ENCODE measurements at places on chromosomes 5 and 9.

- no peak for DNase-seq
These were observed 83.5 kb upstream of the RIOK2 start for GRCh38 chr5:97266576-97266975.

DNA sequence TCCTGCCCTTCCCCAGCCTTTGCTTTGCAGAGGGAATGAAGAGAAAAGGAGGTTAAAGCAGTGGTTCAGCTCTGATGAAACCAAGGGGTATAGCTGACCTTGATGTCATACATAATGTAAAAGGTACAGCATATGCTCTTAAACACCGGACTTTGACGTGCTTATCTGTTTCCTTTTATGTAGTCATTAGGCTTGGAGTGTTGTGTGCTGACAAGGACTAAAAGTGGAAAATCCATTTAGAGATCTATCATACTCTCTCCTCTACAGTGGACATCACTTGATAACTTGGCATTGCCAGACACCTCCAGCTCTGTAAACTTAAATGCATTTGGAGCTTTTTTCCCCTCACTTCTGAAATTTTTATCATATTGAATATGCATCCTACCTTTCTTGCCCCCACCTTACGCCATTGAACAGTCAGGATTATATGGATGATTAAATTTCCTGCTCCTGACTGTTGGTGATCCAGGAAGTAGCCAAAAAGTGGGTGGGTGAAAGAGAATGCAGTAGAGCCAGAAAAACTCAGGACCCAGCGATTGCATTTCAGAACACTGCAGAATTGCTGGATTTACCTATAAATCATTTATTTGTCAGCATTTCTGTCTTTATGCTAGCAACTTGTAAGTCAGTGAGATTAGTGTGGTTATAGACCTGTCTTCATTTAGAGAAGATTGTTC, 4.1 kb downstream of the TNFAIP8 start:
- no peak for DNase-seq

GRCh38 chr5:164244-164643, 27.1 kb upstream of the LRRC14B start:
- DNase-seq: no peak

- DNase-seq: no peak
These were observed 74.1 kb upstream of the BASP1 start for GRCh38 chr5:17143335-17143734.

GRCh38 chr9:81490605-81491331, 198.6 kb downstream of the TLE1 start:
- DNase-seq: no peak

GRCh38 chr5:156411185-156411613, 84.2 kb downstream of the SGCD start:
- no peak for DNase-seq

DNA sequence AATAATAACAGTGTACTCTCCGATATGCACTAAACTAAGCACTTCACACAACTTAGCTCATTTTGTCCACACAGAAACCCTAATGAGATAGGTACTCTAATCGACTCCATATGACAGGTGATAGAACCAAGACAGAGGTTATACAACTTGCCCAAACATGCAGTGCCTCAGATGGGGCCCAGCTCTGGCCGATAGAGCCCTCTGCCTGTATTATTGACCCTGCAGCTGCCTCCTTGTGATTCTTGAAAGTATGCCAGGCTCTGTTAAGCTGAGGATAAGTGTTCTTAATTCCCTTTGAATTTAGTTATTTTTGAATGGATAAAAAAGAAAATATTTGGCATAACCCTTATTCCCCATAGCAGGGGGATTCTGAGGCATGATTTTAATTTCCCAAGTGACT, 78.5 kb downstream of the HMHB1 start:
- DNase-seq: no peak

DNA sequence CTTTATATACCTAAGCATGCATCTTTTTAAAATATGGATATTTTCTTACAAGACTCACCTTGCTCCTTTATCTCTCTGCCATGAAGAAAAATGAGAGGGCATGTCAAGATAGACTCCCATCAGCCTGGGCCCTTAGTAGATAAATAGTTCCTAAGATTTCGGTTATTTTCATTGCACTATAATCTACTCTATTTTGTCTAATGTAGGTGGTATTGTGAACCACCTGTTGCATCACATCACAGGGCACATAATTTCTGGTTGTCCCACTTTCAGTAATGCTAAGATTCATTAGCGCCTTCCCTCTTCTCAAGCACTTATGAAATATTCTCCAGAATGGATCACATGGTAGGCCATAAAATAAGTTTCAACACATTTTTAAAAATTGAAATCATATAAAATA, 202.5 kb upstream of the ADRA1B start:
- no peak for DNase-seq

- no peak for DNase-seq
These were observed 11.3 kb upstream of the MIER3 start for GRCh38 chr5:56963246-56963645.

- DNase-seq: no peak
These were observed 11.2 kb downstream of the IRF1 start for GRCh38 chr5:132479111-132479951.

- no peak for DNase-seq
These were observed 250.7 kb downstream of the ANXA1 start for GRCh38 chr9:73402081-73403028.

DNA sequence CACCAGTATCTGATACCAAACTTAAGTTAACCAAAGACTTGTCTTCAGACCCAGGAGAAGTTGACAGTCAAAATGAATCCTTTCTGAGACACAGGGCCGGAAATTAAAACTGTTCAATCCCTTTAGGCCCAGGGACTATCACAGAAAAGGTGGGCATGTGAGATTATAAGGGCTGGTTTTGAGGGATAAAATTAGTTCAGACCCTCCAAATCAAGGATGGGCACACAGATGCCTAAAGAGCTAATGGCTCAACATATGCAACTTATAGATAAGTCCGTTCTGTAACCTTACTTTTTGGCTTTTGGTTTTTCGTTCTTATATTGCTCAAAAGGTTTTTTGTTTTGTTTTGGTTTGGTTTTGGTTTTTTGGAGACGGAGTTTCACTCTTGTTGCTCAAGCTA, 129.6 kb upstream of the ABCA1 start:
- DNase-seq: no peak

GRCh38 chr5:90802474-90803317, 244.1 kb downstream of the ADGRV1 start:
- DNase-seq: no peak

DNA sequence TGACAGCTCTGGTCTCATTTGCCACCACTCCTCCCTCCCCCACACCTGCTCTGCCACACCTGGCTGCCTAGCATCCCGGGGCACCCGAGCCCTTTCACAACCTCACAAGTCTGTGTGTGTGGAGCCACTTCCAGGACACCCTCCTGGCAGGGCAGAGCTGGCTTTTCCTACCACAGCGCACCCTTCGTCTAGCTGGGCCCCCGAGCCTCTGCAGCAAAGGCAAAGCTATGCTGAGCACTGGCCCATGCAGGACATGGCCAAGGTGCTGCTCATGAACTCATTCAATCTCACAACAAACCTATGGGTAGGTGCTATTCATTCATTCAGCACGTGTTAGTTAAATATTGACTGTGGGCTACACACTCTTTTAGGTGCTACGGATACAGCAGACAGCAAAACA, 43.4 kb downstream of the DUSP1 start:
- DNase-seq: no peak

- peak; percentile 16 for DNase-seq
These were observed at the start of gene F2RL1 for GRCh38 chr5:76818844-76819831. TSS of gene F2RL1 (plus strand) at chr5:76819030. CDS start at chr5:76819183, 153 bp downstream.

DNA sequence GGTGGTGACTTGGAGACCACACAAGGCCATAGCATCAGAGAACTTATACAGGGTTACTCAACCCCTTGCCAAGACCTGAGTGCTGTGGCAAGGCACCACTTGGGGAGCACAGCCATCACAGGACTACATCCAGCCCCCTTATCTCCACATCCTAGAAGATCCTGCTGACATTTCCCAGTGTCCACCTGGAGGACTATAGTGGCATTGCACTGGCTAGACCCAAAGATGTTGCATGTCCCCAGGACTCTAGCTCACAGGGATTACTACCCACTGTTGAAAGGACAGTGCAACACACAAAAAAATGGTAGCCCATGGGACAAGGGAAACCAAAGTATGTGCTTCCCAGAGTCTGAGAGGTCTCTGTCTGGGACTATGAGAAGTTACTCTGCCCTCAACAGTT, 411.1 kb upstream of the NUDT12 start:
- DNase-seq: no peak

- DNase-seq: no peak
These were observed 29.5 kb downstream of the GNAQ start for GRCh38 chr9:78001946-78002731.

- no peak for DNase-seq
These were observed 79.4 kb downstream of the LURAP1L start for GRCh38 chr9:12854221-12854620.

DNA sequence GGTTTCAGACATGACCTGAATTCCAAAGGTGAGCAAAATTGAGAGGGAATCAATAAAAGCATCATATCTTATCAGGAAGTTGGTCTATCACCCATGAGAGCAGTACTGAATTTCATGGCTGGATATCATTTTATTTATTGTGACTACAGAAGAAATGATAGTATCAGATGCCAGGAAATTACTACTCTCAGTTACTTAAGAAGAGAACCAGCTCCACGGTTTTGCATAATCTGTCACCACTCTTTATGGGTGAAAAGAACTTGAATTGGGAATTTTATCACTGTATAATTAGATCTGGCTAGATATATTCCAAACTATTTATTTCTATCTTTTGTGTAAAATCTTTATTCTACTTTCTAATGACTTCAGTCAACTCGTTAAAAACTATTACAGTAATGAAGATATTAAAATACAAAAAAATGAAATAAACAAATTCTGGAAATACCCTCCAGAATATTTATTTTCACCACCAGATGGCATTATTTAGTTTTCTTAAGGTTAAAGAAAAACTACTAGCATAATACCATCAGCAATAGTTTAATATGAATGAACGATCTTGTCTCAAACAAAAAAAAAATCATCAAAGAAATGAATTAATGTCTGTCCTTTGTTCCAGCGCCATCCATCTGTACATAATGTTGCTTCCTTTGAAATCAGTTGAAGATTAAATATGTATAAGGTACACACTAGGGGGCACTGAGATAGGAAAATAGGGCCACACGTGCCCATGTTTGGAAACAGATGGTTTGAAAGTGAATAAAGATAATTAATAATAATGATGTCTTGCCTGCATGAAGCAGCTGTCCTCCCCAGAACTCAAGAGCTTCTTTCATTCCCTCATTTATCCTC, 84.7 kb upstream of the SLCO6A1 start:
- no peak for DNase-seq

DNA sequence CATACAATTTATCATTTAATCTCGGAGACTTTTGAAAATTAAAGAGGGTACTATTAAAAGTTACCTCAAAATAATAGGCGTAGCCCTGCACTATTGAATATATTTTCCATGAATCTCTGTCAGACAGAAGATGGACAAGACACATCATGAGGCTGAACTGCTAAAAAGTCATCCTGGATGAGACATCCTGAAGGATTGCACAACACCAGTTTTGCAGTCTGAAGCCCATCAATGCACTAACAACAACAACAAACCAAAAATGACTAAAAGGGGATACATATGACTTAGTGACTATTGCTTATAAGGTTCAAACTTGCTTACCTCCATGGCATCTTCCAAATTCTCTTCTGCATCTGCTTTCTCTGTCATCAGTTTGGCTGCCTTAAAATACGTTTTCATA, 15.7 kb downstream of the LMBRD2 start:
- DNase-seq: no peak

DNA sequence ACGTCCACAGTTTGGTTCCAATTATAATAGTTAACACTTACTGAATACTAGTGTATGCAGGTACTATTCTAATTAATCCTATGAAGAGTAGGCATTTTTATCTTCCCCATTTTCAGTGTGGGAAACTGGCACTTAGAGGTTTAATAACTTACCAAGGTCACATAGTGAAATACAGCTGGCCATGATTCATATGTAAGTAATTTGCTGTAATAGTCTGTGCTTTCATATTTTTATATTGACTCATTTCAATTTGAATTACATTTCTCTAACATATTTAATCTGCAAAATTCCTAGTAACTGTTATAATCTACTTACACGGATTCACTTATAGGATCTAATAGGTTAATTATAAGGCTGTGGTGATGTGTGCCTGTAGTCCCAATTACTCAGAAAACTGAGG, 19.4 kb downstream of the CCNH start:
- DNase-seq: no peak

- DNase-seq: no peak
These were observed 220.2 kb upstream of the DMRT1 start for GRCh38 chr9:621201-621855.

DNA sequence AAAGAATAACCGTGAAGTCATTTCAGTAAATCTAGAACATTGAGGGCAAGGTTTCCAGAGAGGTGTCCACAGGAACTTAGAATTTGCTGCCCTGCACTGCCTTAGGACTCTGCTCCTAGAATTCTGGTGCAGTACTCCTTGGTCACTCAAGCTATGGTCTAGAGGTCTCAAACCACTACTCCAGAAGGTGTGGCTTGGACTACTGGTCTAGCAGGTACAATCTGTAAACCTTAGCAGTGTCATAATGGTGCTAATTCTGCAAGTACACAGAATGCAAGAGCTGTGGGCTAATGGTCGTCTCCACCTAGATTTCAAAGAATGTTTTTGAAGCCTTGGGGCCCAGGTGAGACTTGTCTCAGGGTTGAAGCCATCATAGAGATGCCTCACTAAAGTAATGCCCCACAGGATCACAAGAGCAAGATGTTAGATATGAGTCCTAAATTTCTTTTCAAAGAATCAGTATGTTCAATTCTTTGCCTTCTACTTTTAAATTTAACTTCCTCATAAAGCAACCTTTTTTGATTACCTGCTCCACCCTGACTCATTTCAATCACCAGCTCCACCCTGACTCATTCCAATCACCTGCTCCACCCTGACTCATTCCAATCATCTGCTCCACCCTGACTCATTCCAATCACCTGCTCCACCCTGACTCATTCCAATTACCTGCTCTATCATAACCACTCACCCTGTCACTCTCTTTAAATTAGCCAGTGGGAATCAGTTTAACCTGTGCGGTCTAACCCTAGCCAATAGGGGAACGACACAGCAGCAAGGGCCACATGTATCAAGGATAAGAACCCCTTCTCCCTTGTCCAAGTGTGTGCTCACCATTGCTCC, 1111.8 kb upstream of the ACO1 start:
- DNase-seq: no peak

DNA sequence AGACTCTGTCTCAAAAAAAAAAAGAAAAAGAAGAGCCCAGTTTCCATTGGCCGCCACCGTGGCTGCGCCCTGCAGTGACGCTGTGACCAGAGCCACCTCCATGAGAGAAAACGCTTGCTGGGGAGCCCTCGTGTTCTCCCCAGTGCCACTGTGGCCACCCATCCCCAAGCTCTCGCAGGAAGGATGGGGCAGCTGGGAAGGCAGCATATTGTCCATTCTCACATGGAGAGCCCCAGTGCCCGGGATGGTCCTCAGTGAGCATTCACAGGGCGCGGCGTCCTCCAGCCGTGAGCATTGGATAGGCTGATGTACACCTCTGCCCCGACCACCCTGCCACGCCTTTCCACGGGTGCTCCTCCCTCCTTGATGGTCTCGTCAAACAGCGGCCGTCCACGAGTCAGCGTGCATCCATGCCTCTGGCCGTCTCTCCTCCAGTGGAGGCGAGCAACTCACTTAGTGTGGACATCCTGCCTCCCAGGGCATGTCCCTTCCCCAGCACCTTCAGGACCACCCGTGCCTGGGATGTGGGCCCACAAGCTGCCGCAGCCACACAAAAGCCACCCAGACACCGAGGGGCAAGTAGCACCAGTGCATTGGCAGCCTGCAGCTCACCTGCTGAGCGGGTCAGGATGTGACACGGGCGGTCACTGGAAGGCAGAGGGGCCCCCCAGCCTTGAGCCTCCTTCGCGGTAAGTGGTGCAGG, 23.4 kb upstream of the SLC6A19 start:
- no peak for DNase-seq
